ENCODE measurements at places on chromosomes 16 and 17.

DNA sequence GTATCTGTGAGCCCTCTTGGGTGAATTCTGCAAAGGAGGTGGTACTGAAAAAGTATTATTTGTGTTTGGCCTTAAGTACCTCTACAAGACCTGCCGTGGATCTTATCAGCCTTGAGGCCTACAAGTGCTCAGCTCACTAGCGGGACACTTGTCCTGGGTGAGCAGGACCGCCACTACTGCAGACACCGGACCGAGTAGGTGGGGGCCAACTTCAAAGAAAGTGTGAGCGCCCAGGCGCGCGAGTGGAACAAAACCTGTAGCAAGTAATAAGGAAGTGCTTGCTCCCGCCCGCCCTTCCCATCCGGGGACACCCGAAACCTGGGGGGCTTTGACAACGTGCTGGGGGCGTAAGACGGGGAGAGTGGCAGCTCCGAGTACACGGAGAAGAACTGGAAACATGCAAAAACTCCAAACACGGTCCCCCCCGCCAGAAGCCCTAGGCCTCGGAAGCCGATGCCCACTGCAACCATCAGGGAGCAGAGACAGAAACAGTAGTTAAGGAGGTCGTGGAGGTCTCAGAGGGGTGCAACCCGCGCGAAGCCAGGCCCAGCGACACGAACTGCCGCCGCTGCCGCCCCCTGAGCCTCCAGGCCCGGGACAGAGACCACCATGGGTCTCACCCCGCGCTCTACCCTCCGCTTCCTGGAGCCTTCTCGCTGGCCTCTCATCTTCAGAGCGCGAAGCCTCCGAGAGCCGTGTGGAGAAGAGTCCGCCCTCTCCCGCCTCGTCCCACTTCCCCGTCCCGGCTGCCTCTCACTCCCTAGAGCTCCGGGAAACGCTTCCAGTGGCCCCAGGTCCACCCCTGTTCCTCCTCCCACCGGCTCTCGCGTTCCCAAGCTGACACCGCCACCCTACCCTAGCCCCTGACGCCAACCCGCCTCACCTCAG is 537 bp downstream of the CNOT1 start:
- DNase-seq: peak; percentile 33

DNA sequence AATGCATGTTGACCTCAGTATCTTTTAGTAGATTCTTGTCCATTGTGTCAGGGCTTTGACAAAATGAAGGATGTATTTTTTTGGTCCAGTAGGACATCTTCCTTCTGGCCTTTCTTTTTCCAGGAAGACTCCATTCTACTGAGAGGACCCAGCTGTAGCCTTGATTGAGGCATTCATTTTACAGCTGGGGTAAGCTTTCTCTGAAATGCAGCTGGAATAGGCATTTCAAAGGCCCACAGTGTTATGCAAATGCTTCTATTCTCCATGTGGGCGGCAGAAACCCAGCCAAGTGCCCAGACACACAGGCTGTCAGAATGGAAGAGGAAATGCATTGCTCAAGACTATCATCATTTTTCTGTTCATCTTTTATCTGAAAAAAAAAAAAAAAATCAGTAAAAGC is 629.0 kb upstream of the CDH8 start:
- DNase-seq: no peak

- peak; percentile 73 for DNase-seq
These were observed 21.8 kb upstream of the ASGR2 start for GRCh38 chr17:7136266-7136877.

DNA sequence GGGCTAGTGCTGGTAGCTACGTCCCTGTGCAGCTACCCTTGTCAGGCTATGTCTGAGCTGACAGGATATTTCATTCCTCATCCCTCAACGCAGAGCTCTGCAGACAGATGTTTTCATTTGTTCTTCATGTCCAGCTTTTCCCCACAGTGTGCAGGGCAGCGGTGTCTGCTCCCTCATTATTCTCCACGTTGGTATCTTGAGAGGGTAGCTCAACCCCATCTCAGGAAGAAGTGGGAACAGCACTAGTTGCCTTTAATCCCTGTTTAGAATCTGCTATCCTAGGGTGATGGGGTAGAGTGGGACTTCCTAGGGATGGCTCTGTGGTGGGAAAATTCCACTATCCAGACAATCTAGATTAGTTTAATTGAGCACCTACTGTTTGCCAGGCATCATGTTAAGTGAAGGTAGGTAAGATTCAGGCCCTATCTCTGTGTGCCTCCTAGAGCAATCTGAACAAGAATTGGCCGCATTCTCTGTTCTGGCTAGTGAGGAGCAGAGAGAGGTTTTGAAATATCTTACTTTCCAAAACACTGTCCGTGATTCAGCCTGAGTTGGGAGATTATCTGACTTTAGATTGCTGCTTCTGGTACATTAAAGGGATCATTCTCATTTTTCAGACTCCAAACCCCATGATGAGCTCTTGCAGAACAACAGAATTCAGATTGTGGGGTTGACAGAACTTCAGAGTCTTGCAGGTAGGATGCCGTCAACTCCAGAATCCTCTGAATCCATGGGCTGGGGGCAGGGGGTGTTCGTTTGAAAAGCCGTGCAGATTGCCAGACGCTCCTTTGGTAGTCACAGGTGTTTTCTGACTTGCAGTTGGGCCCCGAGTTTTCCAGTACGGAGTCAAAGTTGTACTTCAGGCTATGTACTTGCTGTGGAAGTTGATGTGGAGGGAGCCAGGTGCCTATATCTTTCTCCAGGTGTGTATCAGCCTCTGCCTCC is 963 bp downstream of the ALG1 start:
- no peak for DNase-seq

DNA sequence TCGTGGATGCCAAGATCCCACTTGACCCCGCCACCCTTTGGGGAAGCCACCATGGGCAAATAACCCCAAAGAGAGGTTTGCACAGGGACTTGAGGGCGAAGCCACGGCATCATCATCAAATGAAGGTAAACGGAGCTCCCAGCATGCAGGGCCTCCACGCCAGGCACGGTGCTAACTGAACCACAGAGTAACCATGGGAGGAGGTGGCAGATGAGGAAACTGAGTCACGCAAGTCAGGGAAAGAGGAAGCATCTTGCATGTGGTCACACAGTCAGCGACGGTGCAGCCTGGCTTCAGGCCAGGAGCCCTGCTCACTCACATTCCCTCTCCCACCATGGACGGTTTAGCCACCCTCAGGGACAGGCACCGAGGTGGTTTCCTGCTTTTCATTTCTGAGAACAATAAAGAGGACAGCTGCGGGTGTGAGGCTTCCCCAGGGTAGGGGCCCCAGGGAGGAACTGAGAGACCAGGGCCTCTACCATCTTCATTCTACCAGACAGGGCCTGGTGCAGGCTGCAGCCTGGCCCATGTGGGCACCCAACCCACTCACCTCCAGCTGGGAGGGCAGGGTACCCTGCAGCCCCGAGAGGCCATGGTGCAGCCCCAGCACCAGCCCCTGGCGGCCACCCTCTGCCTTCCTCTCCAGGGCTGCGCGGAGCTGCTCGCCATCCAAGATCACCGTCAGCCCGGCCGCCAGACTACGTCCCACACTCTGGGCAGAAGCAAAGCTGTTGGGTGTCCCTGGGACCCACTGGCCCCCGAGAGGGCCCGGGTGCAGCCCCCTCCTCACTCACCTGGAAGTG is 78.3 kb downstream of the RMI2 start:
- DNase-seq: no peak

DNA sequence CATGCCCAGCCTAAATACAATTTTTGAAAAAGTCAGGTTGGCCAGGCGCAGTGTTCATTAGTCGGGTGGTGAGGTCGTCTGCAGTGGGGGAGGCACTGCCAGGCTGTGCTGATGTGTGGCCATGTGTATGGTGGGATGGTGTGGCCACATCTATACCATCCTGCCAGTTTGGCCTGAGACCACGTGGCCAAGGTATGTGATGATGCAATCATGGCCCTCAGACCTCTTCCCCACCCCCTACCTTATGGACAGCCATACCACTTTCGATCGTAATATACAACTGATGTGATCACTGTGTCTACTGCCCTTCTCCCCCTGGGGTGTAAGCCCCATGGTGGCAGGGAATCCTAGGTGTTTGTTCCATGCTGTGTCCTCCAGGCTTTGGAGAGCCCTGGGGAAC is 23.7 kb downstream of the SBK1 start:
- DNase-seq: no peak

GRCh38 chr16:28241924-28242323 is 30.2 kb upstream of the XPO6 start:
- no peak for DNase-seq

GRCh38 chr17:71501711-71502110 is 619.1 kb upstream of the SOX9 start:
- no peak for DNase-seq

GRCh38 chr16:84234321-84235241 is 5.2 kb downstream of the KCNG4 start:
- no peak for DNase-seq

GRCh38 chr17:12041312-12041711 is 20.6 kb downstream of the MAP2K4 start:
- DNase-seq: no peak

- no peak for DNase-seq
These were observed 22.2 kb downstream of the ANKFY1 start for GRCh38 chr17:4241535-4241934.

- DNase-seq: no peak
These were observed 133.2 kb upstream of the CHMP6 start for GRCh38 chr17:80858301-80859001.

DNA sequence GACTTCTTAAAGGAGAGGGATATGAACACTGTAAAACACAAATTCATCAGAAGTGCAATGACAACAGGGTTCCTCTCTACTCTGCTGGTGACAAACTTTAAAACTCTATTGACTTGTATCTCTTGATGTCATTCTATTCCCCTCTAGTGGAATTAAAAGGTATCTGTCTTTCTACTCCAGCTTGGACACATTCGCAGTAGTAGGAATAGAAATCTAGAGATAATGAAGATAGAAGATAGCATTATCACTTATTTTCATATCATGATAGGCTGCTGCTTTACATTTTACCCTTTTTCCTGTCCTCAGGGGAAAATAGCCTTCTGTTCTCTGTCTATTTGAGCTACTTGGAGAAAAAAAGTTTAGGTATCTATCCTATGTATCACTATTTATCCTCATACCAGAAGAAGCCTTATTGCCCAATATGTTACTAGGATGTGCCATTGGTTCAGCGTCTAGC is 209.6 kb upstream of the CACNG5 start:
- no peak for DNase-seq

- DNase-seq: no peak
These were observed 9.8 kb downstream of the CHST6 start for GRCh38 chr16:75485230-75486013.

DNA sequence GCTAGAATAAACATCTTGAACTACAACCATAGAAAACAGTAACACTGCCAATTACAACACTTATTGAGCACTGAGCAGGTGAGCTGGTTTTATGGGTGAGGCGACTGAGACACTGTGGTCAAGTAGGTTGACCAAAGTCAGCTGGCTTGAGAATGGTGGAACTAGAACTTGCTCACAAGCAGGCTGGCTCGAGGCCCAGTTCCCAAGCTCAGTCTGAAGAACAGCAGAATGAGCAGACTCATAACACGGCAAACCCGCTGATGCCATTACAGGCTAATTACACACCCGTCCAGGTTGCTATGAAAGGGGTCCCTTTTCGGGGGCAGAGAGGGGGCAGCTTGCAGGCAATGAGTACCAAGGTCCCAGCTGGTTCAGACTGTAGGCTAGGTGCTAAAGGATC is 6.5 kb downstream of the ZZEF1 start:
- DNase-seq: no peak

DNA sequence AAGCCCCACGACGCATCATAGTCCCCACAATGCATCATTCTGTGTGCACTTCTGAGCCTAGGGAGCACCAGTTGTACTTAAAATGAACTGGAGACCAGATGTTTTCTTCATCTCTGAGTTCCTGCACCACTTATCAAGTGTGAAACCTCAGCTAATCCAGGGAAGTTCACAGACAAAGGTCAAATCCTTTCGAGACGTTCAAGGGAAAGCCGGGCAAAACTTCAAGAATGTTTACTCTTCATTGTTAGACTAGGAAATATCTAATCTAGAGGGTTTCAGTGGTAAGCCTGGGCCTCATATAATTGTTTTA is 4.6 kb upstream of the PMP22 start:
- no peak for DNase-seq

DNA sequence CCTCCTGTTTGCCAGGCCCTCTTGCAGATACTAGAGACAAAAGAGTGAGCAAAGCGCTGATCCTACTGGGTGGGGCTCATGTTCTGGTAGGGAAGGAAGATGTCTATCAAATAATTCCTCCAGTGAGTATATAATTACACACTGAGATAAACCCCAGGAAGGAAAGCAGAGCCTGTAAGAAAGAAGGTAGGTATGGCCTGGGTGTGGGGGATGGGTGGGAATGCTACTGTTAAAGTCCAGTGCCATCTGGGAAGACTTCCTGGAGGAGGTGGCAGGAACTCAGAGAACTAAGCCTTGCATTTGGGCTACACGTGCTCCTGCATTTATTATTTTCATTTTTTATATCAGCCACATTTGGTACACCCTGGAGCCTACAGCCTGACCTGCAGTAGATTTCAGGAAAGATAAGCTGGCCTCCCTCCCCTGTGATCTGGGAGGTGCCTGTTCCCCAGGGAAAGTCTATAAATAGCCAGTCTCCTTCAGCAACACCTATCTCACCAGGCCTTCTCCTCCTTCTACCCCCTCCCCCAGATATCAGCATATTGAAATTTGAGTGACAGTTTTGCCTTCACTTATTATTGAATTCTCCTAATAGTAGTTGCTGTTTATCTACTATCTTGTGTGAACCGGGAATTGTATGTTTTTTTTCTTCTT is 11.5 kb downstream of the ATP2C2 start:
- DNase-seq: no peak

GRCh38 chr16:22674832-22675191 is 139.2 kb upstream of the HS3ST2 start:
- no peak for DNase-seq

GRCh38 chr16:48157794-48158193 is 2.0 kb upstream of the ABCC12 start:
- no peak for DNase-seq

DNA sequence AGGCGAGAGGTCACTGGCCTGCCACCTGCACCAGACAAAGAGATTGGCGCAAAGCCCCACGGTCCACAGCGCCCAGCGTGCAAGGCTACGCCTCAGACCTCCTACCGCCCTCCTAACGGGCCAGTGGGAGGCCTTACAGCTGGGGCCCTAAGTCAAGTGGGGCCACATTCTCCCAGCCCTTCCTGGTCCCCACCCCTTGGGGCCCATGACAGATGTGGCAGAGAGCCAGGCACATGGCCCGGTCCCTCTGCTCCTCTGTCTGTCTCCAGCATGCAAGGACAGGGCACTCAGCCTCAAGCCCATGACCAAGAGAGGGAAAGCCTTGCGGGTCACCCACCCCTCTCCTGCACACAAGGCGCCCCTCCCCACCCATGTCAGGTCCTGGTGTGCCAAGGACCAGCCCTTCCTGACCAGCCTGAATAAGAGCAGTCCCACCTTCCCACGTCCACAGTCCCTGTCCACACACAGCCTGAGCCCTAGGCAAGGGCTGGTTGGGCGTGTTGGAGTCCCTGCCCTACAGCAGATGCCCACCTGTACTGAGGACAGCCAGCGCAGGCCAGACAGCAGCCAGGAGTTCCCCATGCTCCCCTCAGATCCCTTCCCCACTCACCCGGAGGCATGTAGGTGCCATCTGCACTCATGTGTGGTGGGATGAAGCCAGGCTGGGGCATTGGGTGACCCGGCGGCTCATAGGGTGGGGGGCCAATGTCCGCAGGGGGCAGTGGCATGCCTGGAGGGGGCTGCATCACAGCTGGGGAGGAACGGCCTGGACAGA is 25.3 kb downstream of the CDIP1 start:
- no peak for DNase-seq
